Fibroblast of pulmonary artery (primary cell): ENCODE measurements at places on chromosomes 1 and 21.

DNA sequence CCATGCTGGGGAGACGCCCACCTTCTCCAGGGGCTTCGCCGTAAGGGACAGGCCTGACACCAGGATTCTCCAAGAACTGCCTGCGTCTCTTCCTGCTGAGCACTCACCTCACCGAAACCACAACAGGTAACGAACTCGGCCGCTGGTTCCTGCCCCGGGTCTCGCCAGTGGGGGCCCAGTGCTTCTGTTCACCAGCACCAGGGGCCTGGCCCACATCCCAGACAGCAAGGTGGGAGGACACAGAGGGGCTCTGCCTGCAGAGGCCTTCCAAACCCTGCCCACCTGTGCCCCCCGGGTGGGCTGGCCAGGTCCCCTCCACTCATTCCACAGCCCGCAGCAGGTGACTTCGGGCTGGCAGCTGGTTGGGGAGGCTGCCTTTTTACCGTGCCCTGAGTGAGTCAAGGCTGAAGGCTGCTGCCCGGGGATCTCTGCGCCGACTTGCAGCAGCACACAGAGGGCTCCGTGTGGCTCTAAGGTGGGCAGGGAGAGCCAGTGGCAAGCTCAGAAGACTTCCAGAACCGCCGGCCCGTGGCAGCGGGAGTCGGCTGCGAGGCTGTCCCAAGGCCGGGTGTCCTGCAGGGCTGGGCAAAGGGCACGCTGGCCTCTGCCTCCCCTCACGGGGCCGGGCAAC, 14.7 kb upstream of the COL18A1 start:
- DNase-seq: no peak

- peak; percentile 86 for DNase-seq
Observed at GRCh38 chr21:34029743-34030528, 43.4 kb upstream of the MRPS6 start.

DNA sequence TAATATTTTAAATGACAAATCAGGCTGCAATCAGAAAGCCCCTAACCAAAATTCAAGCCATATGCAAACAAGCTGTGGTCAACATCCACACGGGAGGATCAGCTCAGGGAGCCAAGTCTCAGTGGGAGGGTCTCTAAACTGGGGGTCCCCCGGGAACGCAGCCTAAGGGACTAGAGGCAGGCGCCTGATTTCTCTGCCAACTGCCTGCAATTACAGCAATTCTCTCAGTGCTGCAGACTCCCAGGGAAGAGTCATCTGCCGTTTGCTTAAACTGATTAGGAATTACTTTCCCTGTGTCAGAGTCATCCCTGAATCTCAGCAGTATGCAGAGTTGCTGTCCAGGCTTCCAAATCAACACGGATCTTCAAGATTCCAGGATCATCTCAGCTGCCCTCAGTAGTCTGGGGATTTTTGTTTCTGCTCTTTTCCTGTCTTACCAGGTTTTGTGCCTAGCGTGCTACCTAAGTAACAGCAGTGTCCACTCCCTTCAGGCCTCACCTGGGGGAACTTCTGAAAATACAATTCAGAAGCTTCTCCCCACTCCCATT, 247.8 kb downstream of the RRAGC start:
- no peak for DNase-seq

DNA sequence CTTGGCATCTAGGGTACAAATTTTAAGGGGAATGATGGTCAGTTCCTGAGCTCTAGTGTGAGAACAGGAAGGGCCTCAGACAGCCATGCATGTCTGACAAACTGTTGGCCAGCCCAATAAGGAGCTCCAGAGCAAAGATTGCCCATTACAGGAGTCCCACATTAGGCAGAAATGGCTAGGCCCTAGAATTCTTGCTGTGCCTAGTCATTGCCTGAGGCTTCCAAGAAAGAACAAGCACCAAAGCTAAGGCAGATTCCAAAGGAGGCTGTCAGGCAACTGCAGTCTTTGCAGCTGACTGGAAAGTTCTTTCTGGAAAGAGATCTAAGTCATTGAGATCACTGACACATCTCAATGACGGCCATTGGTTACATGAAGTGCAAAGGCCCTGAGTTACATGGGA, 3.9 kb upstream of the STIL start:
- peak; percentile 27 for DNase-seq

DNA sequence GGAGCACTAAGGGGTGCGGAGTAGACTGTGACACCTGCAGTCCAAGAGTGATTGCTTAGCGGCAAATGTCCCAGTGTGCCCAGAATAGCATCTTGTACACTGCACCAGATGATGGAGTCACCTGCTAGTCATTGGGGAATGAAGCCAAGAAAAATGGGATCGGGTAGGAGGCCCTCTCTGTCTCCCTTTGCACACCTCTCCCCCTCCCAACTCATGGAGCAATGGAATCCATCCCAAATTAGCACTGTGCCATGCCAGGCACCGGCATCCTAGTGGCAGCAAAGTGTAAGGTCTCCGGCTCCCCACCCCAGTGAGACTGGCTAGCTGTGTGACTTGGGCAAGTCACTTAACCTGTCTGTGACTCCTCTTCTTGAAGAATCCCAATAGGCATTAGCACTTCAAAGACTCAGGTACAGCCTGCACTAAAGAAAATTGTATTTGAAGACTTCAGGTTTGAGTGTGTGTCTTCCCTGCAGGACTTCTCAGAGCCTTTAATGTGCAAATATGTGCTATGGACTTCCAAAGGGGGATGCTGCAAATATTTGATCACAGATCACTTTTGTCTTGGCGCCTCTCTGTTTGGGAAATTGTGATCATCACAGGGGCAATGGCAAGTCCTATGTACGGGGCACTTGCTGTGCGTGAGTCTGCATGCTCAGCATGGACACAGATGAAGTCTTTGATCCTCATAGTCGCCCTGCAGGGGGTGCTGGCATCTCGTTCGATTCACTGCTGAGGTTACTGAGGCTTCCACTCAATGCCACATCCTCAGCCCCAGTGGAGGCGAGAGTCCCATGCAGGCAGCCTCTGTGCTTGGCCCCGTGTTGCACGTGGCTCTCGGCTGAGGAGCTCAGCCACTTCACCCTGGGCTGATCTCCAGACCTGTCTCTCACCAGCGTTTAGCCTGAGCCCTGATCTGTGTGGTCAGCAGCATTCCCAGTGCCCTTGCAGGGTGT, 272.9 kb upstream of the C1orf174 start:
- no peak for DNase-seq

- DNase-seq: peak; percentile 22
Observed at GRCh38 chr1:67942274-67942673, 108.2 kb downstream of the DIRAS3 start.

DNA sequence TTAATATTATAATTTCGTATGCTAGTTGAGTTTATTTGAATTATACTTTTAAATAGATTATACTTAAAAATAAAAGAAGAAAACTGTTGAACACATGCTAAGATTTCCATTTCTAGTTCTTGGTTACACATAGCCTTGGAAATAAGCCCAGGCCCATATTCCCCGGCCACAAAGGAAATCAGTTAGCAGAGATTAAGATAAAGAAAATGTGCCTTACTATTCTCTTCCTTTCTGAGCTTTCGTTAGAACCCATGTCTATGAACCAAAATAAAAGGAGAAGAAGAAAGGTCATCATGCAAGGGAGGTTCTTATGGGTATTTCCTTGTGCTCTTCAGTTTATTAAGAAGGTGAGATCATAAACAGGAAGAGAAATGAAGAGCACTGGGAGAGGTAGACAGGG, 32.3 kb upstream of the CRP start:
- DNase-seq: peak; percentile 53

- DNase-seq: no peak
Observed at GRCh38 chr1:201226178-201226514, 35.5 kb downstream of the IGFN1 start.

GRCh38 chr21:45994086-45994661, 12.6 kb downstream of the COL6A1 start:
- DNase-seq: no peak

- peak; percentile 91 for DNase-seq
Observed at GRCh38 chr1:94296018-94296417, 58.6 kb upstream of the ARHGAP29 start.

- DNase-seq: peak; percentile 43
Observed at GRCh38 chr21:46457801-46458314, 833 bp upstream of the DIP2A start.
